GM13976 (cell line): ENCODE measurements at places on chromosomes 5 and 9.

DNA sequence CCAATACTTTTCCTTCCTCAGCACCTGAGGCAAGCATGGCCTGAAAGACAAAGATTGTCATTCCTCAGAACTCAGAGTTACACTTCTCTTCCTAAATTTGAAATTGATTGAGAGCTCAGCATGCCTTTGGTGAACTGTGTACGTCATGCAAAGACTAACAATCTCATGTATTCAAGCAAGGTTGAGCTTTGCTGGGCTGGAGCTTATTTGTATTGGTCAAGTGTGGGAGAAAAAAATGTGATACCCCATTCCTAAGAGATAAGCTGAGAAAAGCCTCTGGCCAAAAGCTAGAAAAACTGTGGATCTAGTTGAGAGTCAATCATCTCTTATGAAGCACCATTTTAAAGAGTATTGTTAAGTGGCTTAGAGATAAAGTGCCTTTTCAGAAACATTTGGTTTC is 392.2 kb downstream of the RASEF start:
- no peak for DNase-seq

DNA sequence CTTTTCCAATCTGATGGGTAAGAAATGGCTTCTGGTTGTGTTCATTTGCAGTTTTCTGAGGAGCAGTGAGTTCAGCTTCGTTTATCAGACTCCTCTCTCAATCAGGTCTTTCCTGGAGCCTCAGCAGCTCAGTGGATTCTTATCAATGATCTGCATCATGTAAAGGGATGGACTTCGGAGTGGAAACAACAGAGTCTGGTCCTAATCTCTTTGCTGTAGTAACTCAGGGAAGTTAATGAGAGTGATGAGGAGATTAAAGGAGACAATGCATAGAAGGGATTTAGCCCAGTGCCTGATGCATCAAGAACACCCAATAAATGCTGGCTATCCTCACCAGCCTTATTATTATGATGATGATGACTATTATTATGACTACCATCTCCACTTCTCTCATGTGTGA is 47.2 kb downstream of the SMIM23 start:
- no peak for DNase-seq

DNA sequence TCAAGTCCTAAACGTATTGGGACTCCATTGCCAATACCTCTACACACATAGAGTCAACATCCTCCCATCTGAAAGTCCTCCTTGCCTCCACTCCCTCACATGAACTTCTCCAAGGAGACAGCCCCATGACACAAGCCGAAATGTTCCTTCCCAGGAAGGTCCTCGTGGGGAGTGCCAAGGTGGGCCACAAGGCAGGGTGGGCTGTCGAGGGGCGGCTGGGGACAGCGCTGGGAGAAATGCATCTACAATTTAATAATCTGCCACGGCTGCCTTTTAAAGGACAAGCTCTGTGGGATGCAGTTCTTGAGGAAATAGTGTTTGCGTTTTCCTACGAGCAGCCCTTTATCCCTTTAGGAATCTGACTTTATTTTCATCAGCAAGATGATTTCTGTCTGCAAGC is 138.7 kb downstream of the GABBR2 start:
- no peak for DNase-seq

GRCh38 chr5:169013208-169013728 is 287.7 kb downstream of the SLIT3 start:
- DNase-seq: no peak

GRCh38 chr5:77920359-77921058 is 144.4 kb upstream of the TBCA start:
- DNase-seq: no peak
